Right lobe of liver (tissue), 6 donors: ENCODE measurements at places on chromosomes 6 and 20. TPM values are rescaled to one million over a fixed set of nuclear protein-coding genes. Genes with fewer than 3 reads are reported as not detected.

Gene OPN5
- total RNA-seq: not detected

Gene REM1
- total RNA-seq: 0.20 TPM

Gene HAO1
- 142 TPM for total RNA-seq

- no peaks in the 10 kb centered on the region for H3K4me1 ChIP-seq
- H3K4me3 ChIP-seq: no peak overlapping the region
- DNase-seq: peak; percentile 28
- H3K27ac ChIP-seq: no peak overlapping the region
- H3K36me3 ChIP-seq: no peaks in the 10 kb centered on the region
These were observed 285.8 kb upstream of the SUPT3H start for GRCh38 chr6:45663251-45664221.

DNA sequence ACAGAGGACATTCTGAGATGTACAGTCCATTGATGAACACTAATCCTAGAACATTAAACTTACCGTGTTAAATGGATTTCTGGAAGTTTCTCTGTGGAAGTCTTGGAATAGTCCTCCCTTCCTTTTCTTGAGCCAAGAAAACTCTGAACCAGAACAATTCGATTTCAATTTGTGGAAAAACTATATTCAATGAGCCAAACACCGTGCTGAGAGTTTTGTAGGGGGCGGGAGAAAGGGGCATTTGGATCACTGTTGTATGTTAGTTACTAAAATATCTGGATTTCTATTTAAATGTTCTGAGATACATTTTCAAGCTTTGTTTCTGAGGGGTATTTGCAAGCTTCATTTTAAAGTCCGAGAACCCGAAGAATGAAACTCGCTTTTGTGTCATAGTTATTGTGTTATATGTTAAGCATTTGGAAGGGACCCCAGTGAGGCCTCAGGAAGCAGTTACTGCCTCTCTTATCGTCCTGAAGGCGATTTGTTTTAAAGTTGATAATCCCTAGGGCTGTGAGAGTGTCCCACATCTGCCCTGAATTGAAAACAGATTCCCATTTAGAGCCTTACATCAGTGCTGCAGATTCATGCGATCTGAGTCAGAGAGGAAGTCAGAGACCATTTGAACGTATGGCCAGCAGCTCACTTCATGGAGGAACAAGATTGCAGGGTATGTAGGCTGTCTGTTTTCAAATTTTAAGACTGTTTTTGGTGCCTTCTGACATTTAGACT is 70.8 kb upstream of the SASH1 start:
- no peaks in the 10 kb centered on the region for H3K27me3 ChIP-seq
- no peak for DNase-seq
- H3K27ac ChIP-seq: no peak overlapping the region
- no peak overlapping the region for H3K4me3 ChIP-seq
- H3K4me1 ChIP-seq: no peaks in the 10 kb centered on the region

DNA sequence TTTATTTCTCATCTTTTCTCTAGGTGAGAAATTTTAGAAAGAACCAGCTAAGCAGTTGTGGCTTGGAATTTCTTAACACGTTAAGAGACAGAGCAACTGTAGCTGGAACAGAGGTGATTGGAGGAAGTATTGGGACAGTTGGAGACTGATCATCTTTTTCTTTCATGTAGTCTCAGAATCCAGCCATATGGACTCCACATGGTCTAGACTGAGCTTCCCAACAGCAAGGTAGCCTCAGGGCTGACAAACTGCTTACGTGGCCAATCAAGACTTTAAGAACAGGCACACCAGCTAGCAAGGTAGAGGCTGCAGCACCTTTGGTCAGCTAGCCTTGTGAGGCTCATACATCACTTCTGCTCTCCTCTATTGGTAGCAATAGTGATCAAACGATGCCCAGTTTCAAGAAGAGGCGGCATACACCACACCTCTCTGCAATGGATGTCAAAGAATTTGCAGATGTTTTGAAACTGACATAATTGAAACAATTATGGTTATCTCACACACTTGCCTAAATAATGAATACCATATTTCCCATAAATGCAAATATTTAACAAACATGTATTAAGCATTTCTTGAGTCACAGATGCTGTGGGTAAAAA is 590.5 kb upstream of the SLC35B3 start:
- no peak overlapping the region for H3K4me3 ChIP-seq
- H3K36me3 ChIP-seq: no peaks in the 10 kb centered on the region
- DNase-seq: no peak
- H3K4me1 ChIP-seq: no peaks in the 10 kb centered on the region
- no peak overlapping the region for H3K27ac ChIP-seq

GRCh38 chr20:33993576-33994221 is at the start of gene RALY:
TSS of gene RALY (plus strand) at chr20:33993911. CDS start at chr20:34072075, 78,164 bp downstream.
- H3K36me3 ChIP-seq: no peaks in the 10 kb centered on the region
- H3K27ac ChIP-seq: peak within 1 kb of the TSS; percentile 92
- peak; percentile 99 for DNase-seq
- H3K27me3 ChIP-seq: no peaks in the 10 kb centered on the region
- peak within 1 kb of the TSS; percentile 78 for H3K4me3 ChIP-seq

- no peak overlapping the region for H3K27ac ChIP-seq
- no peak for DNase-seq
- H3K4me3 ChIP-seq: no peak overlapping the region
- H3K36me3 ChIP-seq: no peaks in the 10 kb centered on the region
- H3K27me3 ChIP-seq: no peaks in the 10 kb centered on the region
- no peaks in the 10 kb centered on the region for H3K4me1 ChIP-seq
These were observed 18.4 kb upstream of the HLA-G start for GRCh38 chr6:29809249-29809648.

DNA sequence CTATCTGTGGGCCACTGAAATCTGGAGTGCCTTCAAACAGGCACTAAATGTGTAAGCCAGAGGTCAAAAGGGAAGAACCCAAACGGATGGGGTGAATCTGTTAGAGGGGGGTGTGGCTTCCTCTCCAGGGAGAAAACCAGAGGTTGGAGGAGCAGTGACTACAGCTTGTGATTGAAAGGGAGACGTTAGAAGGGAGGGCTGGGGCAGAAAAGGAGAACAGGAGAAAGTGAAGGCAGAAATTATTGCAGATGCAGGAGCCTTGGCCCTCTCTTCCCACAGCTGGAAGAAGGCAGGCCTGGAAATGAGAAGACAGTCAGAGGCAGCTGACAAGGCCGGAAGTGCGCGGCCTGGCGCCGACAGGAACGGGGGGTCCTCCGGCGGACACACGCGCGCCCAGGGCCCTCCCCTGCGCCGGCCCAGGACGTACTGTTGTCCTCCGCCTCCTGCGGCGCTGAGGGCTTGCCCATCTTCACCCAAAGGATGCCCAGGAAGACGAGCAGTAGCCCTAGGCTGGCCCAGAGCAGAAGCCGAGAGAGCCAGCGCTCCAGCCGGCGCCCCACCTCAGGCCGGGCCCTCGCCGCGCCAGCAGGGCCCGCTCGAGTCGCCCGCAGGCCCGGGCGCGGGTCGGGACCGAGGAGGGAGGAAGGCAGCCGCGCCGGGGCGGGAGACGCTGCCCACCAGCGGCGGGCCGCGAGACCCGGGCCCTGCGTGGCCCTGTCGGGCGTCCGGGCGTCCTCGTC is 806 bp downstream of the LEMD2 start:
- H3K27ac ChIP-seq: peak overlapping the region; percentile 91
- peak overlapping the region; percentile 97 for H3K4me3 ChIP-seq
- peak; percentile 86 for DNase-seq
- H3K4me1 ChIP-seq: no peaks in the 10 kb centered on the region
- no peaks in the 10 kb centered on the region for H3K27me3 ChIP-seq

DNA sequence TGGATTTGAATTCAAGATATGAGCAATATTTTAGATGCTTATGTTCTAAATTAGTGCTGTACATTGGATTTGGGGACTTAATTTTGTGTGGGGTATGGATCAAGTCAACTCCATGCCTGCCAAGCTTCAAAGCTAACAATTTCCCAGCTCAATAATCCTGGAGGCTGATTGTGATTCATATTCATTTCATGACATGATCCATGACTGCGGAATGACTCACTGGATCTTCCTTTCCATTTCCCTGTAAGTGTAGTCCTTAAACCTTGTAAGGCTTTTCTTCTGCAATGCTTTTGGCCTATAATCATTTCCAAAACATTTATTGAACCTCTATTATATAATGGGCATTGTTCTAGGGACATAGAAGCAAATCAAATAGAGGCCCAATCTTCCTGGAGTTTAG is 44.7 kb upstream of the CCN2 start:
- DNase-seq: no peak
- H3K27me3 ChIP-seq: no peaks in the 10 kb centered on the region
- no peaks in the 10 kb centered on the region for H3K36me3 ChIP-seq
- no peaks in the 10 kb centered on the region for H3K4me1 ChIP-seq
